ENCODE measurements at places on chromosomes 2 and 18.

DNA sequence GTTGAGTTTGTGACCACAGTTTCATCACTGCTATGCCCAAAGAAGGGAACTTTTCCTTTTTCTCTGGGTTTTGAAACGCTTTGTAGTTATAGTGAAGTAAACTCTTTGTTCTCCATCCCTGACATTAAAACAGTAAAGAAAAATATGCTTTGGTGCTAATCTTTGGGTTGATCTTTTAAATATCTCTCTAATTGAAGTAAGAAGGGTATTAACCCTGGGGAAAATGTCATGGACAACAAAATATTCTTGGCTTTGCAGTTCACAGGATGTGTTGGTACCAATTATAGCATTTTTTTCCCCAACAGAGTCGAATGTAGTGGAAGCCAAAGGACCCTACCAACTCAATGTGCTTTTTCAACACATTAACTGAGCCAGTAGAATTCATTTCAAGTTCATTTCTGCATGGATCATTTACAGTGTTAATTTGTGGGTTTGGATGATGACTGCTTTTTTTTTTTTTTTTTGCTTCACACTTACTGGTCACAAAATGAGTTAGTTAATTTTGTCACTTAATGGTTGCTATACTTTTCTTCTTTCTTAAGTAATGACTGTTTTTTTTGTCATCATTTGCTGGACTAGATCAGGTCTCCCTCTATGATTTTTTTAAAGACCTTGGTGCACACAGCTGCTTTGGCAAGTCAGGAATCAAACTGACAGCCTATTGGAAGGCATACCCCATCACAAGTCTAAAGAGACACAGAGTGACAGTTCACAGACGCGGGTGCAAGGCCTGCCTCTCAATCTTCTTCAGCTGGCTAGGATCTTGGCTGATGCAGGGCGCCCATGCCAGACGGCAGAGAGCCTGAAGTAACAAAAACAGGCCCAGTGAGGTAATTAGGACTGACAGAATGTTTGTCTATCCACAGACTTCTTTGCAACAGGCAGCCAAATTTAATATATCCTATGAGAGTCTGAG is 98.8 kb upstream of the MMADHC start:
- DNase-seq, result no peak

GRCh38 chr2:60246583-60246982 is 306.9 kb downstream of the BCL11A start:
- DNase-seq, result no peak

DNA sequence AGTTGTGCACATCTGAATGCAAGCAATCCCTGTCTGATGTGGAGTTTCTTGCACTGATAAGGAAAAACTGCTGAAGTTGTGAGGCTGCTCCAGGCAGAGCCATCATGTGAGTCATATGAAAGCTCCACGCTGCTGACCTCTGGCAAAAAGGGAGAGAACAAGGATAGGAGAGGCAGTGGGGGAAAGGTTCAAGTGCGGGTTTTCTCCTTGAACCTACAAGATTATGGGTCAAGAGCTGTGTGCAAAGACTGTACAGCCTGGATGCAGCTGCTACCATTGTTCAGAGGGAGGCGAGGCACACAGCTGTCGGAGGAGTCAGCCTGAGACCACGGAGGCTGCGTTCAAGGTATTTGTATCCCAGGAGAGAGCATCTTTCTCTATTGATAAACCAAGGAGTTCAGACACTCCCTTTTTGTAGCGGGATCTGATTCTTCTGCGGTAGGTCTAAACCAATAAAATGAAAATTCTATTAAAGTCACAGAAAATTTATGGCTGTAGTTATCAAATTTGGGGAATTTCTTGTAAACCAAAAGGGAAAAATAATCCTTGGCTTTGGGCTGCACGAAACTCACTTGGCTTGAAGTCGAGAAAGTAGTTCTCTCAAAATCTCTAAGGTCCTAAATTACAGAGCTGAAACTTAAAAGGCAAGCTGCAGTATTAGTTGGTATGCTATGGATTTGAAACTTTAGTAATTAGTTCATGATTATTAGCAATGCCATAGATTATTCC is at the start of gene CDK15:
TSS of gene CDK15 (plus strand) at position 96 of the 729 bp plus-strand sequence. CDS start at position 224, 128 bp downstream.
- DNase-seq, result no peak

DNA sequence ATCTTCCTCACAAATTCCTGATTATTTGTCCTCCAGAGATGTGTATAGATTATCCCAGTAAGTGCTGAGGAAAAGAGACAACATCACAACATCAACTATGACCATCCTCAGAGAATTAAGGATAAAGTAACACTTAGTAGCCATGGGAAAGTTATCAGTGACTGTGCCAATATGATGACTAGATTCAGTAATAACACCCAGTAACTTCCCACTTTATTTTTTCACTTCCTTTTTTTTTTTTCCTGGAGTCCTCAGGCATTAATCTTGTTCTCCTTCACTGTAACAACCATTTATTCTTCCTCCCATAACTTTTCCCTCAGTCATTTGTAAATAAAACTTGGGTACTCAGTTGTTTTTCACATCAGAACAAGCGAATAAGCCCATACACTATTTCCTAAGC is 16.7 kb upstream of the PID1 start:
- no peak for DNase-seq

GRCh38 chr2:108305901-108306300 is 17.2 kb downstream of the SULT1C2 start:
- DNase-seq, result no peak

- no peak for DNase-seq
These were observed 369.7 kb upstream of the TRIB2 start for GRCh38 chr2:12347066-12347493.

DNA sequence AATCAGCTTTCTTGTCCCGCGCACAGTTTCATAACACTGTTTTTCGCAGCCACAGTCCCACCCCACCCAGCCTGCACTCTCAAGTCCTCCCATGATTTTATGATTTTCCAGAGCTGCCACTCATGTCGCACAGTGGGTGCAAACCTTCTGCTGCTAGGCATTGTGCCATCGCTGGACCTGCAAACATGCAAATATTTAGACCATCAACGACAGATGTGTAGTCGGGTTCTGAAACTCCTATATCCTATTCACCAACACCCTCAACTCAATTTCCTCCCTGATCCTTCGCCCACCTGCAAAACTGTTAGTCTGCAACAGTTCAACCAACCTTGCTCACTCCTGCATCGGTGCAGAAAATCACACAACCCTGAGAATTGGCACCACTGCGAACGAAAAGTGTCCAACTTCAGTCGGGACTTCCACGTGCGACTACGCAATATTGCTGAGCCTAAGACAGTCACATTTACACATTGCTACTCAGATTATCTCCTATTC is 871 bp upstream of the ALS2 start:
- peak; percentile 13 for DNase-seq

DNA sequence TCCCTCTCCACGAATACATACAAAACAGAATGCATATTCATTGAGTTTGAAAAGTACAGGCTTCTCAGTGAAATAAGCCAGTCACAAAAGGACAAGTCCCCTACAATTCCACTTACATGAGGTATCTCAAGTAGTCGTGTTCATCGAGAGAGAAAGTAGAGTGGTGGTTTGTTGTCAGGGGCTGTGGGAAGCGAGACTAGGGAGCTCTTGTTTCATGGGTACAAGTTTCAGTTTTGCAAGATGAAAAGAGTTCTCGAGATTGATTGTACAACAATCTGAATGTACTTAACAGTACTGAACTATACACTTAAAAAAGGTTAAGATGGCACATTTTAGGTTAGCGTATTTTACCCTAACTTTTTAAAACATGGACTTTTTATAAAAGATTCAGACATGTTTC is 71.5 kb upstream of the TTC39C start:
- peak; percentile 70 for DNase-seq

DNA sequence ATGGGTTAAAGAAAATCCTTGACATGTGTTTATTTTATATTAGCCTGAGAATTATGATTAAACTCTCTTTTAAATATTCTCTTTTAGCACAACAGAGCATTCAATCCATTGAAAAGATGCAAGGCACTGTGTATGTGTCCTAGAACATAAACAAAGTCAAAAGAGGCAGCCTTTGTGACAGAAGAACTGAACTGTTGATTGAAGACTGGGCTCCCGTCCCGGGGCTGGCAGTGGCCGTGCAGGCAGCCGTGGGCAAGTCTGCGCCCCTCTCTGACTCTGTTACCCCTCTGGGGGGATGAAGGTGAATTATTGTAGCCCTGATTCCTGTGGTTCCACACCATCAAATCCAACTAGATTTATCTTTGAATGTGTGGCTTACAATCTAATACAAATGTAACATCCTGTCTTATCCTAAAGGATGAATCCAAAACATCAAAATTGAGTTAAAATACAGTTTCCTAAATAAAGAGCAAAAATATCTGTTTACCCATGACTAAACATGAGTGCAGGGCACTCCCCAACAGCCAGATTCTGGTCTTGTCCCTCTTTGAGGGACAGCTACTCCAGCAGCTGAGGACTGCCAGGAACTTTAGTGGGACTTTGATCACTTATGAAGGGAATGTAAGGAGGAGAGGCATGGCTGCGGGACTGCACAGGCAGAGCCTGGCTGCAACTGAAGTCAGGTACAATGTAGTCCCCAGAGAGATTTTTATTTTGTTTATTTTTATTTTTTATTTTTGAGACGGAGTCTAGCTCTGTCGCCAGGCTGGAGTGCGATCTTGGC is 37.3 kb upstream of the SH3BP4 start:
- no peak for DNase-seq

GRCh38 chr2:111664275-111664850 is 219.6 kb downstream of the ANAPC1 start:
- DNase-seq, result peak; percentile 38

GRCh38 chr18:32881009-32881408 is 108.2 kb upstream of the KLHL14 start:
- no peak for DNase-seq

DNA sequence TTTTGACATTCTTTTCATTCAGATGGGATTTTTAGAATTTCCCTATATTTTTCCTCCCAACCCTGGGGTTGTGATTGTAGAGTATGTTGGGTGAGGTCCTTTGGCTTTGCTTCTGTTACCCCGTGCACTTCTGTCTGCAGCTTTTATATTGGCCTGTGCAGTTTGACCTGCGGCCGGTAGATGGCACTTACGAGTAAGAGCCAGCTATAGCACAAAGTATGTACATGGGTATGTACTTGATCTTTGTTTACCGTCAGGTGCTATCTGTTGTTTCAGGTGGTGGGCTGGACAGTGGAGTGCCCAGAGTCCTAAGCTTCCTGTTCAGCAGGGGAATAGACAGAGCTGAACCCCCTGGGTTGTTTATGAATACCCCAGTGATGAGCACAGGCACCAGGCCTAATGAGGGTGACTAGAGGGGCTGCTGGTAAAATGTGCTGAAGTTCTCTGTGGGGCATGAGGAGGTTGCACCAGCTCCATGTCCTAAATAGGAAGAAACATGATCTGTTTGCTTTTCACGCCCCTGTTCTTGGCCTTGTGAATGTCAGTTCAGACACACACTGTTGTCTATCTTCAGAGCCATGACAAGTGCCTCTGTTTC is 58.9 kb upstream of the THUMPD2 start:
- DNase-seq, result peak; percentile 30

DNA sequence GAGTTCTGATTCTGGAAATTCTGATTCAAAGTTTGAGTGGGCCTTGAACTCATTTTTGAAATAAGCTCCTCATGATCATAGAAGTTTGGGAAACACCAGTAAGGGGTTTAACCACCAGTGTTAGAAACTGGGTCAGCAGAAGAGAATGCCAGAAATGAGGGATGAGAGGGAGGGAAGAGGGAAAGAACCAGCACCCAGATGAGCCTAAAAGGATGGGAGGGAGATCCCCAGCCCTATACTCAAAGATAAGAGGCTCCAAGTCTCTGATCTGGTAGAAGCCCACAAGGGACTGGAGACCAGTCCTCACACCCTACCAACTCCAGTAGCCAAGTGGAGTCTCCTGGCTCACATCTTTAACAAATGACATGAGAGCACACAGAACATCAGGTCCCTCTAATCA is 305.0 kb upstream of the NRP2 start:
- no peak for DNase-seq

Measured in activated CD4-positive, alpha-beta T cell treated with anti-CD3 and anti-CD28 coated beads, Interleukin-2, Interleukin-6, amounts not matched to agents 100 ng/mL and 50 ng/mL, durations not matched to agents 16 hours and 8 hours (primary cell).